ENCODE measurements at places on chromosomes 2 and 18.

GRCh38 chr2:79899196-79899595 is 386.3 kb downstream of the CTNNA2 start:
- DNase-seq, result no peak

GRCh38 chr2:34570266-34570872 is 971.3 kb upstream of the FAM98A start:
- DNase-seq, result no peak

DNA sequence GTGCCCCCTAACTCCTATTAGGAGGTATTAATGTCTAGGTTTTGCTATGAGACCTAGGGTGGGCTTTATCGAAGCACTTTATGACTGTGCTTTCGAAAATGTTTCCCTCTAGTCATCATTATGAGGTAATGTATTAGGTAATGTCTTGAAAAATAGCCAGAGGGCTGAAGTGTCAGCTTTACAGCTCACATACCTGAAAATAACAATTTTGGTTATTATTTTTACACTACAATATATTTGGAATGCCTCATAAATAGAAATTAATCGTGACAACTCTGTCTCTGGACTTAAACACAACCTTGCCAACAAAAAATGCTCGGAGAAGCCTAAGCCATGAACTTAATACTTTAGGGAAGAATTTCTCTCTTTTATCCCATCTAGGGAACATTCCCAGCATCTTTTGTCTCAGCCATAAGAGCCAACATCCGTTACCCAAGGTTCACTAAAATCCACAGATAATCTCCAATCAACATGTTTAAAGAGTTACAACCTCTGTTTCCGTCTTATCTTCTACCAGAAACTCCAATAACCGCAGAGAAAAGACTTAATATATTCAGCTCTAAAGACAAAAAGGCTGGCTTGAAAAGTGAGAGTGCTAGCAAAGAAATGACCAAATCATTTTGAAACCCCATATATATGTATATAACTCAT is 130.9 kb upstream of the RND3 start:
- DNase-seq, result no peak

GRCh38 chr18:62485684-62486083 is 37.1 kb upstream of the ZCCHC2 start:
- no peak for DNase-seq

GRCh38 chr2:200713704-200714064 is 98.0 kb upstream of the BZW1 start:
- DNase-seq, result no peak

DNA sequence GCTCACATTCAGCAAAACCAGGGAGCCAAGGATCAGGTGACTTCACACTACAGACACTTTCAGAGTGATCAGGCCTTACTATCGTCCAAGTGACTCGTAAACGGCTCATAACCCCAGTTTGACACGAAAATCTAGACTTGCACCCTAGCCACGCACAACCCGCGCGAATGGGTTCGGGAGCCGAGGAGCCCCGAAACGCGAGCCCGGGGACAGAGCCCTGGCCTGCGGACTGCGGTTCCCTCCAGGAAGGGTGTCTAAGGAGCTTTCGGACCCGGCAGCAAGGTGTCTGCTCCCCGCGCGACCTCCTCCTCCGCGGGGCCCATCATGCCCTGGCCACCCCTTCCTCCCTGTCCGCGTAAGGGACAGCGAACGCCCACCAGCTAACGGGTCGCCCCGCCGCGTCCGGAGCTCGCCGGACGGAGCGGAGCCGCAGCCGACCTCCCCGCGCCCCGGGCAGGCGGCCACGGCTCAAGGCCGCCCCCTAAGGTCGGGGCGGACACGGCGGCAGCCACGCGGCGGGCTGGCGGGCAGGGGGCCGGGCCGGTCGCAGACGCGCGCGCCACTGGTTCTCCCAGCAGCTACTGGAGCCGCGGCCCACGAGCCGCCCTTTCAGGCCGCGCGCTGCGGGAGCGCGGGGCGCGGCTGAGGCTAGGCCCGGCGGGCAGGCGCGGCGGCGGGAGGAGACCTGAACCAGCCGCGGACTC is 575 bp downstream of the ATL2 start:
- peak; percentile 4 for DNase-seq

- no peak for DNase-seq
Observed at GRCh38 chr2:75466708-75467311, 93.9 kb downstream of the EVA1A start.

DNA sequence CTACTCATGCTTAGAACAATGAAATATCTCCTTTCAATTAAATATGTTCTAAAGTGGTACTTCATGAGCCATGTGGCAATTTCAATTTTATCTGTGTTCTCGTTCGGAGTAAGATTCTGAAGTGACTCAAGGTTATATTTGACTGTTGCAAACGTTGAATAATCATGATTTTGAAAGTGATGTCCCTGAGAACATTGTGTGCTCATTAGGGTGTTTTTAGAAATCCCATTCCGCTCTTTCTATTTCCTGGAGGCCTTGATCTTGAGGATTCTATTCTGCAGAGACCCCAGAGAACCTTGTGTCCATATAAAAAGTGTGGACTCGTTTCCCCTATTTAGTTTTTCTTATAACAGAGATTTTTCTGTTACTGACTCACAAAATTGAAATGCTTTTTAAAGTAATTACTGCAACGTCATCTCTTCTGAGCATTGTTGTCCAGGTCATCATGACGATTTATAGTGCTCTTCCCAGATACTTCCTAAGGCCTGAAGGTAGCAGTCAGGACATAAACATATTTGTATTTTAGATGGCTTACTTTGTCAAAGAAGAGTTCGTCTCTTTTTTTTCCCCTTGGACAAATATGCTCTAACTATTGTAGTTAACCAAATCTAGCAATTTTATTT is 27.2 kb downstream of the IL1R2 start:
- no peak for DNase-seq

DNA sequence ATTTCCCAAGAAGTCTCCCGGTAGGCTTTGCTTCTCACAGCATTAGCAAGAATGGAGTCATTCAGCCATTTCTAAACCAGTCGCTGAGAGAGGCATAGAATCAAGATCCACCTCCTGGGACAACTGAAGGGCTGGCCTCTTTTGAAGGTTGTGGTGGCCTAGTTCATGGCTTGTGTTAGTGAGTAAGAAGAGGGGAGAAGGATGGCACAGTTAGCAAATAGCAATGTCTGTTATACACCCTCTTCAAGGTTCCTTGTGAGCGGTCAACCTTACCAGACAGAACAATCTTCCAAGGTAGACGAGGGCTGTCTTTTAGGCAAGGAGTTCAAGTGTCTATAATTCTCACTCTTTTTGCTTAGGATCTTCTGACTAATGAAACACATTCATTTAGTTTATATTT is 35.4 kb upstream of the DNAH7 start:
- no peak for DNase-seq

- DNase-seq, result no peak
Observed at GRCh38 chr2:219128396-219128795, 32.2 kb downstream of the NHEJ1 start.

GRCh38 chr18:37391698-37392548 is 173.7 kb downstream of the CELF4 start:
- no peak for DNase-seq

GRCh38 chr2:179443180-179443579 is 178.5 kb upstream of the SESTD1 start:
- DNase-seq, result no peak

GRCh38 chr2:208294482-208295024 is 28.5 kb downstream of the PIKFYVE start:
- DNase-seq, result no peak

DNA sequence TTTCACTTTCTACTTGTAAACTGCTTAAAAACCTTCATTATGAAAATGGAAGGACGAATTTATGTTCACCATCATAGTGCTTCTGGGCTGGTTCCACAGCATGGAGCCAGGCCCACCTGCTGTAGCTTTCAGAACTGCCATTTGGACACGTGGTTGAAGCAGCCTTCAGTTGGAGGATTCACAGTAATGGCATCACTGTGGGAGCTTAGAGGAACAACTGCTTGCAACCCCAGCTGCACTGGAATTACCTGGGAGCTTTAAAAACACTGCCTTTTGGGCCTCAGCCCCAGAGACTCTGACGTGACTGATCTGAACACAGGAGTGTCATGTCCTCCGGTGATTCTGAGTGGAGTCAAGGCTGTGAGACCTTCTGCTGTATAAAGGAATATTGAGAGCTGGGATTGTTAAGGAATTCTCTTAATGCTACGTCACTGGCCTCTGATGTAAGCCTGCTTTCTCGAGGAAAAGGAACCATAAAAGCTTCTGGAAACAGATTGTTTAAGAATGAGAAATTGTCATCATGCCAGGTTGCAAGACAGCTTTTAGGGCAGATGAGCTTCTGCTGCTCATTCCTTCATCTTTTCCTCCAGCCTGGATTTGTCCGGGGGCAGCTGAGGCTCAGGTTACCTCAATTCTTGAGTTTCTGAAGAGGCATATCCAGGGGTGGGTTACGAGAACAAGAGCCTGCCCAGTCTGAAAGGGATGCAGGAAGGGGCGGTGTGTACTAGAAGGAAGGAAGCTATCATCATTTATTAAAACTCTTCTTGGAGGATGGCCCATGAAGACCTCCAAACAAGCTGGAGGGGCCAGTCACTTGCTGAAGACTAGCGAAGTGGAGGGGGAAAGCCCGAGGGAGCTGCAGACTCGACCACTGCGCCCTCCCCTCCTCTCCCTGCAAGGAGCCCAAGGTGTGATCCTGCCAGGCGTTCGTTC is 1.3 kb upstream of the IL1R1 start:
- no peak for DNase-seq

- DNase-seq, result no peak
Observed at GRCh38 chr2:63057249-63058143, 6.9 kb downstream of the OTX1 start.

DNA sequence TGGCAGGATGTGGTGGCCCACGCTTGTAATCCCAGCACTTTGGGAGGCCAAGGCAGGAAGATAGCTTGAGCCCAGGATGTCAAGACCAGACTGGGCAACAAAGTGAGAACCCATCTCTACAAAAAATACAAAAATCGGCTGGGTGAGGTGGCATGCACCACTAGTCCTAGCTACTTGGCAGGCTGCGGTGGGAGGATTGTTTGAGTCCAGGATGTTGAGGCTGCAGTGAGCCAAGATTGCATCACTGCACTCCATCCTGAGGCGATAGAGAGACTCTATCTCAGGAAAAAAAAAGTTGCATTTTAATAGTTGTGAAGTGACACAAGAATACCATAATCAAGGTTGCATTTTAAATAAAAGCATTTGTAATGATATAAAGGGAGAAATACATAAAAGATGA is 124.1 kb upstream of the SLC38A11 start:
- no peak for DNase-seq

GRCh38 chr2:227163998-227164762 is at the start of the genes COL4A3 and COL4A4:
TSS of gene COL4A3 (plus strand) at chr2:227164624. CDS start at chr2:227164727, 103 bp downstream.
TSS of gene COL4A4 (minus strand) at chr2:227164205. CDS start at chr2:227147483, 16,722 bp downstream.
- no peak for DNase-seq

DNA sequence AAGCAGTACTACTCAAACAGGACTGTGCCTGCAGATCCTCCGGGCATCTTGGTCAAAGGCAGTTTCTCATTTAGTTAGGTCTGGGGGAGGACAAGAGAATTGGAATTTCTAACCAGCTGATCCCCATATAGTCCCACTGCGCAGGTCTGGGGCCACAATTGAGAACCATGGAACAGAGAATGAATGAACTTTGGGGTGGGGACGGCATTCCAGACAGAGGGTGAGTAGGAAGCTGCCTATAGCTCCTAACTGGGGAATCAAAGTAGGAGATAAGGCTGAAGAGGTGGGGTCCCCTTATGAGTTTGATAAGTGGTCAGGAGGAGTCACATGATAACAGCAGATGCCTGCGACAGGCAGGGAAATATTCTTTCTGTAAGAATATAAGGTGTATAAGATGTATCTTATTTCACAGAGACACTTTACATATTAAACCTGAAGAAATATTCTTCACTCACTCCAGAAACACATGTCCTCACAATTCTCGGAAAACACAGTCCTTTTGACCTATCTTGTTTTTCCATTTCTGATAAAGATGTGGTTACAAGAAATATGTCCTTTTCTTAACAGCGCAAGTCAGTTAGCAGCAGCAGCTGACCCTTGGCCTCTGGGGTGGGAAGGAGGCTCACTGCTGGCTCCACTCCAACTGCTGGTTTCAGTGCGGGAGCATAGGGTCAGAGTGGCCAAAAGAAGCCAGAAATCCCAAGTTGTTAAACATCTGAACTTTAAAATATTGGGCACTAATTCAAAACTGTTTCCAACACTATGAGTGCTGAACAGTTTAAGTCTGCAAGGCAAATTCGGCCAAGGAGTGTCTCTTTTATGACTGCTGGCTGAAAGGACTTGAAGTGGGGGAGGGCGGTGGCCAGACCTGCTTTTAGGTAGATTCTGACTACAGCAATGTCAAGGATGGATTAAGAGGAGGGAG is 12.6 kb upstream of the TMEM214 start:
- no peak for DNase-seq

GRCh38 chr2:34098256-34098655 is 499.2 kb upstream of the FAM98A start:
- no peak for DNase-seq

- no peak for DNase-seq
Observed at GRCh38 chr2:143572421-143572820, 443.2 kb downstream of the ARHGAP15 start.

GRCh38 chr2:206023183-206023582 is 62.8 kb downstream of the INO80D start:
- no peak for DNase-seq

GRCh38 chr2:104318001-104318665 is 535.8 kb upstream of the POU3F3 start:
- DNase-seq, result no peak

- no peak for DNase-seq
Observed at GRCh38 chr18:471716-472115, 28.8 kb downstream of the COLEC12 start.

GRCh38 chr2:45867800-45868199 is 216.3 kb downstream of the PRKCE start:
- no peak for DNase-seq

DNA sequence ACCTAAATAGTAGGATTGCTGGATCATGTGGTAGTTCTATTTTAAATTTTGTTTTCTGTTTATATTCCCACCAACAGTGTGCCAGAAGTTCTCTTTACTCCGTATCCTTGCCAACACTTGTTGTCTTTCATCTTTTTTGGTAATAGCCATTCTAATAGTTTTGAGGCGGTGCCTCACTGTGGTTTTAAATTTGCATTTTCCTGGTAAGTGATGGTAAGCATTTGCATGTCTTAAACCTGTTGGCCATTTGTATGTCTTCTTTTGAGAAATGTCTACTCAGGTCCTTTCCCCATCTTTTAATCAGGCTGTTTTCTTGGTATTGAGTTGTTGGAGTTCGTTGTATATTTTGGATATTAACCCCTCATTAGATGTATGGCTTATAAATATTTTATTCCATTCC is 51.6 kb downstream of the REL start:
- no peak for DNase-seq

DNA sequence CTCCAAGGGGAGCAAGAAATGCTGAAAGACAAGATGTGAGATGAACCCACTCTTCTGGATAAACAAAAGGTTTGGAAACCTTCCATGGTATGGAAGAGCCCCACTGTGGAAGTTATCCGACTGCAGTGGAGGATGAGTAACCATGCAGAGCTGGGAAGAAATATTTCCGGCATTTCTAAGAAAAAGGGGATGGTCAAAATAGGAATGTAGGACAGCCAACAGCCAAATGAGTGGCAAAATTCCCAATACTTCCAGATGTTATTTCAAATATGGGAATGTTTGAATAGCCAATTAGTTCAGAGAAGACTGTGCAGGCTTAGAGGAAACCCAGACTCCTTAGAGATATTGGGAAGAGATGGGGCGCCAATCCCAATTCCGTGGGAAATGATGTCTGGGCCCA is 246.8 kb downstream of the RAD51AP2 start:
- no peak for DNase-seq
